Kidney glomerular epithelial cell (primary cell): ENCODE measurements at places on chromosomes 6 and 20.
A peak's percentile ranks its signal among the peaks of the same experiment; 100 is the strongest.

- no peak for DNase-seq
These were observed 212.0 kb upstream of the SSTR4 start for GRCh38 chr20:22823119-22823518.

DNA sequence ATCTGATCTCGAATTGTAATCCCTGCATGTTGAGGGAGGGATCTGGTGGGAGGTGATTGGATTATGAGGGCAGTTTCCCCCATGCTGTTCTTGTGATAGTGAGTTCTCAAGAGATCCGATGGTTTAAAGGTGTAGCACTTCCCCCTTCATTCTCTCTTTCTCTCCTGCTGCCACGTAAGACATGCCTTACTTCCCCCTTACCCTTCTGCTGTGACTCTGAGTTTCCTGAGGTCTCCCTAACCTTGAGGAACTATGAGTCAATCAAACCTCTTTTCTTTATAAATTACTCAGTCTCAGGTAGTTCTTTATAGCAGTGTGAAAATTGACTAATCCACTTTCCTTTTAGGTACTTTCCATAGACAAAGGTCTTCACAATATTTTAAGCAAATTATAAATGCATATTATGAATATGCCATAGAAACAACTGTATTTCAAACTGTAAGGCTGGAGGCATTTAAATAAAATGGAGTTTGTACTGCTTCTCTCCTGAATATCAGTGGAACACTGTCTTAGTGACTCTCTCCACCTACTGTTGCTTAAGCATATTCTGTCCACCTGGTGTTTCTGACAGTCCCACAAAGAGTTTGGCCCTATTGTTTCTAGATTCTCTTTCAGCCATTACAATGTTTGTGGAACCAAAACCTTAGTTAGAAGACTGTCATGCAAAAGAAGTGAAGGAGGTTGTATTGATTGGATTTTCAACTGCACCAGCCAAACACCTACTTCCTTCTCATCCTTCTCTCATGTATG, 24.3 kb upstream of the IL17A start:
- DNase-seq, result no peak

DNA sequence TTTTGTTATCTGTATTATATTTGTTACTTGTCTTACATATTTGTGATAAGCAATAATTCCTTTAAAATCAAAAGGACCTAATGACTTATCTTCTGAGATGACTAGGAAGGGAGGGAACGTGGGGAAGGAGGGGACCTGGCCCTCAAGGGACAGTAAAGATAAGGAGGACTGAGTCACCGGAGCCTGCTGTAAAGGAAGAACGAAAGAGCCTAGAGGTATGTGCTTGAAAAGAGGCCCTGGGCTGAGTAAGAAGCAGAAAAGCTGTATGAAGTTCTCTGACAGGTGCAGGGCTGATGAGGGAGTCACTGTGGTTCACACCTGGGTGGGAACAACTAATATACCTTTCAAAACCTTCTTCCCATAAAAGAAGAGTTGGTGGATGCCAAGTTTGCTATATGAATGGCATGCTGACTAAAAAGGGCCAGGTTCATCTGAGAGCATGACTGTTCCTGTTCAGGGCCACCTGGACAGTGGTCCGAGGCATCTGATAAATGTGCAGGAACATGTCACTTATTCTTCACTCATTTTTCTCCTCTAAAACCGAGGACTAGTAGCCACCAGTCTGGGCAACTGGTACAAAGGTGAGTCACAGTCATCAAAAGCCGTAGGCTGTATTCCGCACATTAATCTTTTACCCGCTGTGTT, 111.3 kb downstream of the TNFAIP3 start:
- no peak for DNase-seq

GRCh38 chr6:170163405-170164170, 127.3 kb downstream of the DLL1 start:
- DNase-seq, result no peak

DNA sequence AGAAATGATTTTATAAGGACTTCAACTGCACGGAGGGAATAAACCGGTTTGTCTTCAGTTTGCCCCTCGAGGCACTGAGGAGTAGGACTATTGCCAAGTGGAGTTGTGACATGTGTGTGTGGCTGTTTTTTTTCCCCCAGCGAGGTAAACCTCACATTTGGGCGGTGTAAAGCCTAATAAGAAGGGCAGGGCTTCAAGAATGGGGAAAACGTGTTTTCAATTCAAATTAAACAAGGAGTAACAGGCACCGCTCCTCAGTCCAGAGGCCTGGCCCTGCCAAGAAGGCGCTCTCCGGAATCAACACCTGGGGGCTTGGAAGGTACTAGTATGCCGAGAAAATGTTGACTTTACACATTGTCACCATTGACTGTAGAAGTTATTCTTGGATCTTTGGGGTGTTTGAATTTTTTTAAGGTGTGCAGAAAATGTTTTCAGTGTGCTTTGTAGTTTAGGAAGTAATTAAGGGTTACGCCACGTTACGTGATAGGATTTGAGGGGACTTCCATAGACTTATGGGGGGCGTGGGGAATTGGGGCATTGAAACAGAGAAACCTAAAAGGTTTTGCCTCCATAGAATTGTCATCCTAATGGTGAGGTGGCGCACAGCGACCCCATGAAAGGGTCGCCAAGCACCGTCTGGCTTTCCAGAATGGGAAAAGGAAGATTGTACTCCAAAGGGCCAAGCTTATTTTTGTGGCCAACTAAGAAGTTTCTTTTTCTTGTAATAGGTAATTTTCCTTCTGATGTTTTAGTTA, 791 bp downstream of the ADGRG6 start:
- peak; percentile 49 for DNase-seq

DNA sequence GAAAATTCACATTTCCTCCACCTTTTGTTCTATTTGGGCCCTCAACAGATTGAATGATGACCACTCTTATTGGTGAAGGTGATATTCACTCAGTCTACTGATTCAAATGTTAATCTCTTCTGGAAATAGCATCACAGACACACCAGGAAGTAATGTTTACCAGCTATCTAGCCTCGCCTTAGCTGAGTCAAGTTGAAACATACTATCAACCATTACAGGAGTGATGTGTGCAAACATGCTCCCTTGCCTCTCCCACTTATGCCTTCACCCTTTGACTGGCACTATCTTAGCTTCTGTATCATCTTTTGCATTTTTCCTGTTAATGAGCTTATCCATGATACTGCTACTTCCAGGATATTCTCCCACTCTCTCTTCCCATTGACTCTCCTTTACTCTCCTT, 191.9 kb downstream of the CENPW start:
- no peak for DNase-seq
